ENCODE measurements at places on chromosomes 7 and 10.

DNA sequence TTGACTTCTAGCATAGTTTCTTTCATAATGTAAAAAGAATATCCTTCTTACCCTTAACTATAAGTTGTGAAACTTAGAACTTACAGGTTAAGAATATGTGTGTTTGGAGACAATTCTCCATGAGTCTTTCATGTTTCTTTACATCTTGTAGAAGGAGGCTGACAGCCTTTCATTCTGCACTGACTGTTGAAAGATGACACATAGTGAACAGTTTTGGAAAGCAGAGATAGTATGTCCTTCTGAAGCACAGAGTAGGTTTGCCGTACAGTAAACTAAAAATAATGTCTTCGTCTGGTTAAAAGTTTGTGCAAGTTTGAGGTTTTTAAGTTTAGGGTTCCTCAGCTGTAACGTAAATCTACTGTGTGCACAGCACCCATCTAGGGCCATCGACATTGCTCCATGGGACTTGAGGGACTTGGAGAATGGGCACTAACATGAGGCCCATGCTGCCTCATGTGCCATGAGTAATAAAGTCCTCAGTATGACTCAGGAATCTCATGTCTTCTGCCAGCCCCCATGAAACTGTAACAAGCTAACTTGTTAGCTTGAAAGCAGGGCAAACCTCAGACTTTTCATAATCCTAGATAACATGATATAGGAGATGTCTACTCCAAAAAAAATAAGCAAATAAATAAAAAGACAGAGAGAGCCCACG is 24.5 kb upstream of the ELAPOR2 start:
- DNase-seq, result no peak

GRCh38 chr10:42637142-42637541 is 1.2 kb downstream of the ZNF33B start:
- no peak for DNase-seq

DNA sequence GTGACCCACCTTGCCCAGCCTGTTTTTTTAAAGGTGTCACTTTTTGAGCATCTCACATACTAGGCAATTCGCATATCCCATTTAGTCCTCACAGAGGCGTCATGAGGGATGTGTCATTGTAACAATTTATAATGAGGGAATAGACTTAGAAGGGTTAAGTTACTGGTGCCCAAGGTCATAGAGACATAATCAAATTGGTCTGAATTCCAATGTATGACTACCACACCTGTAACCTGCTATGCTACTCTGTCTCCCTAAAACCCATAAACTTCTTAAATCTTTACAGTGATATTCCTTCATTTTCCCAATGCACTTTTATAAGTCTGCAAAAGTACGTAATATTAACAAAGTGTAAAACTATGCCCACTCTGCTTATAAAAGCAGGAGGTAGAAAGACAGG is 7.1 kb downstream of the ZMYND11 start:
- DNase-seq, result no peak

GRCh38 chr7:192701-193480 is 520 bp downstream of the FAM20C start:
- peak; percentile 35 for DNase-seq

DNA sequence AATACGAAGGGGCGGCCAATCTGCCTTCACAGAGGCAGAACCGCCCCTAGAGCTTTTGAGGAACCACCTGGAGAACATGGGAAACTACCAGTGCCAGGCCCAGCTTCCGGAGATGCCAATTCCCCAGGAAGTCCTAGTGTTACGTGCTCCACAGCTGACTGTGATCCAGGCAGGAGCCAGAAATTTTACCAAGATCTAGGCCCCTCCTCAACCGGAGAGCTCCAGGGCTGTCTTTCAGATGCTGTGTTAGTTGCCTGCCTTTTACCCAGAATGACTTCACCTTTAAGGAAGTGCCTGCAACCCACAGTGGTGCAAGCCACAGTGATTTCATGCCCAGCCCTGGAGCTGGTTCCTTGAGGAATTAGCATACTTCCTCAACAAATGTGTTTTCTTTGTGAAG is 62.9 kb downstream of the ELMO1 start:
- DNase-seq, result no peak

All from HEK293T (cell line).